ENCODE measurements at places on chromosomes 6 and 20.

GRCh38 chr20:4813076-4813862 lies 91.6 kb downstream of the PRND start:
- no peaks in the 10 kb centered on the region for H3K36me3 ChIP-seq
- DNase-seq = no peak
- no peaks in the 10 kb centered on the region for H3K27me3 ChIP-seq
- no peaks in the 10 kb centered on the region for H3K4me1 ChIP-seq

DNA sequence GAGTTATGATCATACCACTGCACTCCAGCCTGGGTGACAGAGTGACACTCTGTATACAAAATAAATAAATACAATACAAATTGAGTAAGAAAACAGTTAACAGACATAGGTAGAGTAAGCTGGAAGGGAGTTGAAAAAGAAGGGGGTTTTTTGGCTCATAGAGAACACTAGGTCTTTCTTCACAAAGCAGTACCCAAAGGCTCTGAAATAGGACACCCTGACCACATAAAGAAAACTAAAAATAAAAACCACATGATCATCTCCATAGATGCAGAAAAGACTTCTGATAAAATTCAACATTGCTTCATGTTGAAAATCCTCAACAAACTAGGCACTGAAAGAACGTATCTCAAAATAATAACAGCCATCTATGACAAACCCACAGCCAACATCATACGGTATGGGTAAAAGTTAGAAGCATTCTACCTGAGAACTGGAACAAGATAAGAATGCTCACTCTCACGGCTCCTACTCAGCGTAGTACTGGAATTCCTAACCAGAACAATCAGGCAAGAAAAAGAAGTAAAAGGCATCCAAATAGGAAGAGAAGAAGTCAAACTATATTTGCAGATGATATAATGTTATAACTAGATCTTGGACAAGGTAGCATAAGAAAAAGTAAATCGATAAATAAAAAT lies 48.6 kb downstream of the TOMM6 start:
- no peaks in the 10 kb centered on the region for H3K27me3 ChIP-seq
- no peaks in the 10 kb centered on the region for H3K4me1 ChIP-seq
- H3K4me3 ChIP-seq = no peak overlapping the region
- no peak overlapping the region for H3K27ac ChIP-seq

DNA sequence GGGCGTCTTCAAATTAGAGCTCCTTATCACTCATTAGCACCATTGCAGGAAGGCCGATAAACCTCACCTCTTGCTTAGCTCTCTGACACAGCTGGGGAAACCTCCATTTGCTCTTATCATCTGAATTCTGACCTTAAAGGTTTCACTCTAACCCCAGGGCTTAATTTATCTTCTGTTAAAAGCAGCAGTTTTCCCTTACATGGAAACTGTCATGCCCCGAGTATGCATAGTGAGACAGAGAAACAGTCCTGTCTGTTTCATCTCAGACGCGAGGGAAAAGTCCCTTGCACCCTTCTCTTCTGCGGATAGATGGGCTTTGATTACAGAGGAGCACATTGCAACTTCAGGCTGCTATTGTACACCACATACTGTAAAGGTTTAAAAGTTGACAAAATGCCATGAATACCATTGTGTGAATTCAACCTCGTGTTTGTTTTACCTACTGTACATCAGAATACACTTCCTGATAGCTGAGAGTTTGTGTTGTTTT lies 191.5 kb upstream of the BMP2 start:
- H3K4me3 ChIP-seq = no peak overlapping the region
- no peaks in the 10 kb centered on the region for H3K36me3 ChIP-seq
- H3K27me3 ChIP-seq = no peaks in the 10 kb centered on the region
- H3K27ac ChIP-seq = no peak overlapping the region

DNA sequence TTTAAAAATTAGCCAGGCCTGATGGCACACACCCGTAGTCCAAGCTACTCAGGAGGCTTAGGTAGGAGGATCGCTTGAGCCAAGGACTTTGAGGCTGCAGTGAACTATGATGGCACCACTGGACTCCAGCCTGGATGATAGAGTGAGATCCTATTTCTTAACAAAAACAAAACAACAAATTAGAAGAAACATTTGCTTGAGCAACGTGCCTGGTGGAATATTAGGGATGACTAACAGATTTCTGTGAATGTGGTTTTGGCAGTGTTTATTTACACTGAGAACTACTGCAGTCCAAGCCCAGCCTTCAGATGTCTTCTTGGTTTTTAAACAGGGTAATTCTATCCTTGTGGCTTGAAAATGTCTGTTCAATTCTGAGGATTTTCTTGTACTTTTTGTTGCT lies 9.2 kb downstream of the PPP1R3G start:
- no peak for DNase-seq
- no peaks in the 10 kb centered on the region for H3K36me3 ChIP-seq
- no peak overlapping the region for H3K27ac ChIP-seq
- no peaks in the 10 kb centered on the region for H3K4me1 ChIP-seq
- H3K4me3 ChIP-seq = no peak overlapping the region
- H3K27me3 ChIP-seq = no peaks in the 10 kb centered on the region

DNA sequence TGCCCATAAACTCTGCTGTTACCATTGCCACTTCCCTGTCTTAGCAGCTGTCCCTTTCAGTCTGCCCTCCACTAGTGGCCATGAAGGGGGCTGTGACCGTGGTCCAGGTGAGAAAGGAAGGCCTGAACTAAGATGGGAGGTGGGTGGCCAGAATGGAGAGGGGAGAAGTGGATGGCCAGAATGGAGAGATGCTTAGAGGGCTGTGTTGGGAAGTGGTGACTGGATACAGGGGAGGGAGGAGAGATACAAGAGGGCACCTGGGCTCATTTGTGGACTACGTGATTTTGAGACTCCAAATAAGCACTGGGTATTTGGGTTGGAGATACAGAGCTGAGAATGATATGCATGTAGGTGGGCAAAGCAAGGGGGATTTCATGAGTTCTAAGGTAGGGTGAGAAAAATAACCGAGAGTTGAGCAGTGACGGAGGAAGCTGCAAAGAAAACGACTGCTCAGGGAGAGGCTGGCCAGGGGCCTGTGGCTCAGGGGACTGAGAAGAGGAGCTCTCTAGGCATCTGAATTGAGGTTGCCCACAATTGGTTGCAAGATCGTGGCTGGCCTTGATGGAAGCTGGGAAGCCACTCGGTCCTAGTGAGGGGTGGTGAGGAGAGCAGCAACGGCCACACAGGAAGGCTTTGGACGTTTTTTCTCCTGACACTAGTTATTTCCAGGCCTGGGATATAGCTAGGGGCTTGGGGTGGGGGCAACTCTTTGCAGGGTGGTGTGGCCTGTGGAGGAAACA lies 36.9 kb downstream of the PANK2 start:
- H3K36me3 ChIP-seq = no peaks in the 10 kb centered on the region
- no peaks in the 10 kb centered on the region for H3K4me1 ChIP-seq
- H3K4me3 ChIP-seq = no peak overlapping the region
- DNase-seq = no peak
- no peaks in the 10 kb centered on the region for H3K27me3 ChIP-seq

DNA sequence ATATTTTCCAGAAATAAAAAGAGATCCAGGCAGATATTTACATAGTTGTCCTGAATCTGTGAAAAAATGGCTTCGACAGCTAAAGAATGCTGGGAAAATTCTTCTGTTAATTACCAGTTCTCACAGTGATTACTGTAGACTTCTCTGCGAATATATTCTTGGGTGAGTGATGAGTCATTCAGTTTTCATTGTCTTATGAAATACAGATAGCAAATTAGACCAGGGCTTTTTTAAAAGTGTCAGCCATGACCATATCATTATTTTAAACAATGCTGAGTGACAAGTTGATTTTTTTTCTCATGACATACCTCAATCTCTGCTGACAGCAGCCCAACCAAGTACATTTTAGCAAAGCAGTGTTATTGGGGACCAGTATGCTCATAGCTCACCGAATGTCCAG lies 32.8 kb downstream of the TSPYL4 start:
- no peak overlapping the region for H3K27ac ChIP-seq
- H3K4me3 ChIP-seq = no peak overlapping the region
- no peak for DNase-seq
- no peaks in the 10 kb centered on the region for H3K36me3 ChIP-seq
- no peaks in the 10 kb centered on the region for H3K4me1 ChIP-seq

DNA sequence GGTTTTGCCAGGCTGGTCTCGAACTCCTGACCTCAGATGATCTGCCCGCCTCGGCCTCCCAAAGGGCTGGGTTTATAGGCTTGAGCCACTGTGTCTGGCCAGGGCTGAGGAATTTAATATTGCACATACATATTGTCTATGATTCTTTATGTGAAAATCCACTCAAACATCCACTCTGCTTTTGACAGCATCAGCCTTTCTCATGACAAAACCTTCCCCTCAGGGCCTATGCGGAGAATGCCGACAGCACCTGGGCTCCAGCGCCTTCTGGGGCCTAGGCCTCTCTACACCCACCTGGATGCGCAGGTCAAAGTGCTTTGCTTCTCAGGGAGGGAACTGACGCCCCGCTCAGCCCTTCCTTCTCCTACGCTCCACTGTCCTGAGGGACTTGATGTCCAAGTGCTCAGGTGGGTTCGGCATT lies 5.4 kb downstream of the RAMACL start:
- H3K4me3 ChIP-seq = no peak overlapping the region
- DNase-seq = no peak
- no peaks in the 10 kb centered on the region for H3K4me1 ChIP-seq
- no peaks in the 10 kb centered on the region for H3K36me3 ChIP-seq

DNA sequence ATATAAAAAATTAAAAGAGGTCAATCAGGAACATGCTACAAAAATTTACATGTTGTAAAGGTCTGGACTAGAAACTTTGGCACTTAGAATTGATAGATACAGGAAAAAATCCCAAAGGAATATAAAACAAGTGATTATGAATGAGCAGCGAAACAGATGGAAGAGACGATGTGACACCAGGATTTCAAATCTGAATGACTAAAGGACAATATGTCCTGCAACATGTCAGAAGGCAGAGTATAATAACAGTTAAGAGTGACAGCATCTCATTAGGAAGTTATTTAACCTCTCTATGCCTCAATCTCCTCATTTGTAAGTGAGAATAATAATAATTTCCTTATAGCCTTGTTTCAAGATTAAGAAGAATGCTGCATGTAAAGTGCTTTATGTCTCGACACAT lies 50.3 kb downstream of the FRK start:
- DNase-seq = no peak
- H3K27me3 ChIP-seq = no peaks in the 10 kb centered on the region
- no peaks in the 10 kb centered on the region for H3K36me3 ChIP-seq
- H3K4me3 ChIP-seq = no peak overlapping the region
- H3K4me1 ChIP-seq = no peaks in the 10 kb centered on the region

DNA sequence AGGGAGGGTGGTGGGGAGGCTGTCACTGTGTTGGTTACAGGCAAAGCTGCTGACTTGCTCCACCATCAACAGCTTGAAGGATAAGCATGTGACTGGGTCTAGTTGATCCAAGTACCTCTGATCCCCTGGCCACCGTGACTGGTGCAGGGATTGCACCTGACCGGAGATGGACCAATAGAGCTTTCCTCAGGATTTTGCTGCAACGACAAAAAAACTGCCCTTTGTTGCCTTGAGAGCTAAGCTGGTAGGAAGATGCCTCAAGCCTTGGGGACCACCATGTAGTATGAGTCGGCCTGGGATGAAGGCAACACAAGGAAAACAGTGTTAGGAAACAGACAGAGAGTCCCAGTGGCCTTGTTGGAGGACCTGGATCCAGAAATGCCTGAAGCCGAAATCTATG lies 1.8 kb downstream of the OCSTAMP start:
- H3K27me3 ChIP-seq = no peaks in the 10 kb centered on the region
- no peak for DNase-seq
- H3K4me1 ChIP-seq = no peaks in the 10 kb centered on the region
- no peaks in the 10 kb centered on the region for H3K36me3 ChIP-seq
